Glutamatergic neuron (in vitro differentiated cells): ENCODE measurements at places on chromosomes 12 and 14. TPM values are rescaled to one million over a fixed set of nuclear protein-coding genes. Genes with fewer than 3 reads are reported as not detected.

Gene CELA1
- not detected for total RNA-seq

Gene KRT6C
- total RNA-seq, result not detected

Gene ANKS1B
- total RNA-seq, result 11.3 TPM

Gene RNU4-1
- 5,722 TPM for total RNA-seq

Gene HCAR1
- not detected for total RNA-seq

Gene KRT71
- total RNA-seq, result not detected

Gene ZFHX2
- 39.1 TPM for total RNA-seq

Gene STYK1
- not detected for total RNA-seq

Gene KLRB1
- not detected for total RNA-seq

Gene RAB15
- 79.5 TPM for total RNA-seq

Gene SLC8A3
- total RNA-seq, result 9.8 TPM

Gene REM2
- total RNA-seq, result 73.2 TPM

Gene KLRG1
- 5.2 TPM for total RNA-seq

Gene CD163
- total RNA-seq, result 20.6 TPM

Gene CLEC6A
- not detected for total RNA-seq

Gene C12orf54
- not detected for total RNA-seq

Gene AMN
- 0.34 TPM for total RNA-seq

Gene SELPLG
- 0.34 TPM for total RNA-seq

Gene CLEC4C
- total RNA-seq, result not detected

Gene SLC35F4
- total RNA-seq, result not detected

Gene E2F7
- total RNA-seq, result 4.2 TPM

Gene POTEG
- not detected for total RNA-seq

Gene SSPN
- total RNA-seq, result 0.91 TPM

Gene SERPINA12
- not detected for total RNA-seq

Gene PRDM4
- total RNA-seq, result 30.1 TPM

Gene SLC24A4
- total RNA-seq, result 0.34 TPM

Gene IL26
- total RNA-seq, result not detected

Gene BHLHE41
- 3.6 TPM for total RNA-seq

Gene TMPRSS12
- total RNA-seq, result not detected

Gene NRXN3
- 1.2 TPM for total RNA-seq

Gene PALS1
- 4.5 TPM for total RNA-seq

Gene TMEM52B
- not detected for total RNA-seq

Gene OR6C2
- total RNA-seq, result not detected

Gene KRT85
- total RNA-seq, result not detected

Gene PRH1
- 33.3 TPM for total RNA-seq

Gene LRTM2
- total RNA-seq, result 14.6 TPM

Gene MEG3
- total RNA-seq, result 0.22 TPM

Gene MGST1
- 5.7 TPM for total RNA-seq

Gene TOMM20L
- total RNA-seq, result not detected

Gene ADAM21
- not detected for total RNA-seq

Gene ARHGAP9
- 52.0 TPM for total RNA-seq

Gene EPS8
- 4.3 TPM for total RNA-seq
